ENCODE measurements at places on chromosomes 7 and 10. TPM values are rescaled to one million over a fixed set of nuclear protein-coding genes. Genes with fewer than 3 reads are reported as not detected.
A peak's percentile ranks its signal among the peaks of the same experiment; 100 is the strongest.

GRCh38 chr10:4607681-4608080 lies 218.3 kb upstream of the AKR1E2 start:
- no peak for DNase-seq

- no peak for DNase-seq
Observed at GRCh38 chr7:91228327-91228726, 35.9 kb upstream of the FZD1 start.

- no peak for DNase-seq
Observed at GRCh38 chr7:33356336-33356735, 227.0 kb downstream of the BBS9 start.

DNA sequence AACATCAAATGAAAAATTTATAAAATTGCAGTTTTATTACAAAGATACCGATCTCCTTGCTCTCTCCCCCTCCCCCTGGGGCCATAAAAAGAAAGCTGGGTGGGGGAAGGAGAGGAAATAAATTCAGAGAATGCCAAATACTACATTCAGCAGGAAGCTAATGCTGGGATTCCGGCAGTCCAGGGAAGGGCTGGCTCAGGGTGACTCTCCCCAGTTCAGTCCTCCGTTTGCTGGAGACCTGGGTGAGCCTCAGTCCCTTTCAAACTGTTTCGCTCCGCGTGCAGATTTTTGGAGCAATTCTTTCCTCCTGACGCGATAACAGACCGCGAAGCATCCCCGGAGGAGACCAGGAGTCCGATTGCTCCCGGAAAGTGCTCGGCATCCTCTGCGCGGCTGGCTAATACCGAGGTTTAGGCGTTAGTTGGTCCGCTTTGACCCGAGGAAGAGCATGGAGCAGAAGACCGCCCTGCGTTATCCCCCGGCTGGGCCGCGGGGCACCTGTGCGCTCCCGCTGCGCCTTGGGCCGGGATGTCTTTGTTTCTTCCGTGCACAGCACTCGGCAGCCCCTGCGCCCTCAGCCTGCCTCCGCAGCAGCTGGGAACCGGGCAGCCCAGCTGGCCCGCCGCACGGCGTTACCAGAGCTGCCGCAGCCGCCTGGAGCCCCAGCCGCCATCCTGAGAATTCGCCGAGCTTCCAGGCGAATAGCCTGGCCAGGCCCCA lies 3.9 kb upstream of the HOXA2 start:
- DNase-seq: no peak

GRCh38 chr7:50466815-50467585 lies 16.9 kb upstream of the FIGNL1 start:
- DNase-seq: no peak

GRCh38 chr10:90204956-90205314 lies 503.5 kb downstream of the KIF20B start:
- no peak for DNase-seq

- no peak for DNase-seq
Observed at GRCh38 chr7:135977742-135978066, 545 bp upstream of the MTPN start.

DNA sequence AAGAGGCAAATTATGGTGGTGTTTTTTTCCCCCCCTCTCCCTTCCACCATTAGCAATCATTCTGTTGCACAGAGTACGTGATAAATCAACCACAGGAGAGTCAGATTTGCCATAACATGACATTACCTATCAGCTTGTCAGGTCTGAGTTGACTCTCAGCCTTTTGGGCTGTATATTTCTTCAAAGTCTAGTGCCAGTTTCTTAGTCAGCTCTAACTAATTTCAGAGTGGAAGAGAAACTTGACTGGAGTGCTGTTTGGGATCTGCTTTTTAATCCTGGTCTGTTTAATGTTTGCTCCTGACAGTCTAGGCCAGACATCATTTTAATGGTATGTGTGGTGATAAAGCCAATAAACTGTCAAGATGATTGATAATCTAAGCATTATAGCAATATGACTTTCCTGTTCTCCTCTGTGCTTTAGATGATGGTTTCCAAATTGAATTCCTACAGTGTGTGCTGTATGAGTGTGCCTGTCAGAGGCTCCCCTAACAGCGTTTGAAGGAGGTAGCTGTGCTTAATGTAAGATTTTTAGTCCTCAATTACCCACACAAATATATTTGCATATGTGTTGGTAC lies 76.9 kb downstream of the LRMDA start:
- DNase-seq: no peak

DNA sequence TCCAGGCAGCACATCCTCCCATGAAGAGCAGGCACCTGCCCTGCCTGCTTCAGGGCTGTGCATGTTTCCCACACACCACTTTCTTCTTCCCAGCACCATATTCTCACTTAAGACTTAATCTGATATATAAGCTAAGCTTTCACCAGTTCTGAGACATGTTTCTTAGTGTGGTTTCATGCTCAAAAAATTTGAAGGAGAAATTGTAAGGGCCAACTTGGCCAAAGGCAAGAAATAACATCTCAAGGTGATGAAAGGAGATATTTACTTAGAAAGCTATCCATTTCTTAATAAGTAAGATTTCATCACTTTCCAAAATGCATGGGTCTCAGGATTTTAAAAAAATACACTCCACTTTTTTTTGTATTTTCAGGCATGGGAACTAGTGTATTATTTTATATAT lies 468.1 kb upstream of the AKR1E2 start:
- no peak for DNase-seq

DNA sequence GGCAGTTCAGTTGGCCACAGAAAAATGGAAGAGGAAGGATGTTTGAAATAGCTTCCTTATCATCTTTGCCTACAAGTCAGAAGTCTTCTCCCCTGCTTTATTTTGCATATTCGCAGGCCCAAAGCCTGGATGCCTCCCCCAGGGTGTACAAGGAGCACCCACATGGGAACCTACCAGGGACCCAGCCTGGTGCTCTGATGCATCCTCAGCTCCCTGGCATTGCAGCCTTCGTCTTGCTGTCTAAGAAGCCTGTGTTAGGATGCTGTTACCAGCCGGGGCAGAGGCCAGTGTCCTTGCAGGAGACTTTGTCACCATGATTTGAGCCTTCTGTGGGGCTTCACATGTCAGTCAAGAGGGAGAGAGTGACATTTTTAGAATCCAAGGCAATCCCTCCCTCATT lies 27.0 kb upstream of the GPR26 start:
- no peak for DNase-seq

DNA sequence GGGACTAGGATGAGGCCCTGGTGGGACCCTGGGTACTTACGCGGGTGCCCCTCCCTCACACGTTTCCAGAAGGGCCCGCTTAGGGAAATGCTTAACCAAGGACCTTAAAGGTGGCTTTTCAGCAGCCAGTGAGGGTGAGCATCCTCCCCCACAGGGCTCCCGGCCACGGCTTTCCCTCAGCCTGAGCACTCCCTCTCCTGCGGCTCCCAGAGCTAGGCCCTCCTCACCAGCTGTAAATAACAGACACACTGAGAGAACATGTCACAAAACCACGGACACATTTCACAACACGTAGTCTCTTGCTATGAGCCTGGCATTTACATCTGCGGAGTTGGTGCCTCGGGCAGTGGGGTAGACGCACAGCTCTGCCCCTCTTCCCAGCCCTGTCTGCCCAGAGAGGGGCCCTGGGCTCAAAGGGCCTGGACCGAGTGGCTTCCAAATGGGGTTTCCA lies 25.2 kb downstream of the GRID1 start:
- no peak for DNase-seq

DNA sequence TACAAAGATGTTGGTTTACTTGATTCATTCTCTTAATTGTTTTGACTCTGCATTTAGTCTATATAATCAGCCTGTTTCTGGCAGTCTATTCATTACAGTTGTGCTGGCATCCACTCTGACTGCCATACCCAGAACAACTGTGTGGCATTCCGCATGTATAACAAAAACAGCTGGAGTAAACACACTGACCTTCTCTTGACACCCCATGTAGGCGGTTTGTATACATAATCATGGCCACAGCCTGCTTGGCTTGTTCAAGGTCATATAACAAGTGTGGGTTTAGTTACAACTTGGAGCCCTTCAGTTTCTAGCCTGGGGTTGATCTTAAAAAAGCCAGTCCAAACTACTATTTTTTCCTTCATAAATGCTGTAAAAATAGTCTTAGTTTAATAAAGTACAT lies 70.9 kb downstream of the MBL2 start:
- no peak for DNase-seq

- DNase-seq: no peak
Observed at GRCh38 chr10:63865210-63865609, 344.0 kb downstream of the REEP3 start.

- no peak for DNase-seq
Observed at GRCh38 chr10:121211446-121211845, 360.3 kb downstream of the WDR11 start.

- no peak for DNase-seq
Observed at GRCh38 chr7:155450970-155451801, 6.7 kb upstream of the EN2 start.

GRCh38 chr10:48454302-48455054 lies 148.0 kb downstream of the MAPK8 start:
- DNase-seq: no peak

DNA sequence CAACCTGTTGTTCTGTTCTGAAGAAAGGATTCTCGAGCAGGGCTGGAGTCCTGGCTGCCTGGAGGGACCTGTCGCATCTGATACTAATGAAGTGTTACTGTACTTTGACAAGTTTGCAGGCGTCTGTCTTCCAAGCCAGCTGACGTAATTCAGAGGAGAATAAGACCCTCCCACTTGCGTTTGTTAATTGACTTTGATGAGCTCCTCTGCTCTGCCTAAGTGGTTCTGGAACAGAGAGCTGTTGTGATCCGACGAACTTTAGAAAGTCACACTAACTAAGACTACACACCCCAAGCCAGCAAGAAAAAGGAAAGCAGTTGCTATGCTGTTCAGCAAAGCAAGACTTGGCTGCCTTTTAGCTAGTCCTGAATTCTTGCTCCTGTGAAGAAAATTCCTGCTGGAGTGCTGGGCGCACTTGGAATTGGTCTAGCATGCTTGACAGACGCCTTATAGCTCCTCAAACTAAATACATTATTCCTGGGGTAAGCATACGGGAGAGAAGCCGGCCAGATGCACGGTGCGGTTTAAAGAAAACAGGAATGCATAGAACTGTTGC lies 200.3 kb downstream of the CACNB2 start:
- DNase-seq: no peak

DNA sequence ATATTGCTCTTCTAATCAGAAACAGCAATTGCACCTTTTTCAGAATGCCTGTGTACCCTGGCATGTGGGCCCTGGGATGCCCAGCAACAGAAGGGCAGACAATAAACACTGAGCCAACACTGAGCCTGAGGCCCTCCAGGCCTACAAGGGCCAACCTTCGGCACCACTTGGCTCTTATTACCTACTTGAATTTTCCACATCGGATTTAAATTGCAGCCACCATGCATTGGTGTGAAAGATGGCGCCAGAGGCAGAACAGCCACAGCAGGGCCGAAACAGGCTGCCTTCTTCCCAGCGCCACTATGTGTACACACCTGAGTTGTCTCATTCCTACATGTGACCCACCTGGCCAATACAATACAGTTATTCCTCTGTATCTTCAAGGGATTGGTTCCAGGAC lies 51.4 kb upstream of the EZH2 start:
- DNase-seq: no peak

- DNase-seq: peak; percentile 39
Observed at GRCh38 chr10:7231509-7232414, 179.1 kb downstream of the SFMBT2 start.

DNA sequence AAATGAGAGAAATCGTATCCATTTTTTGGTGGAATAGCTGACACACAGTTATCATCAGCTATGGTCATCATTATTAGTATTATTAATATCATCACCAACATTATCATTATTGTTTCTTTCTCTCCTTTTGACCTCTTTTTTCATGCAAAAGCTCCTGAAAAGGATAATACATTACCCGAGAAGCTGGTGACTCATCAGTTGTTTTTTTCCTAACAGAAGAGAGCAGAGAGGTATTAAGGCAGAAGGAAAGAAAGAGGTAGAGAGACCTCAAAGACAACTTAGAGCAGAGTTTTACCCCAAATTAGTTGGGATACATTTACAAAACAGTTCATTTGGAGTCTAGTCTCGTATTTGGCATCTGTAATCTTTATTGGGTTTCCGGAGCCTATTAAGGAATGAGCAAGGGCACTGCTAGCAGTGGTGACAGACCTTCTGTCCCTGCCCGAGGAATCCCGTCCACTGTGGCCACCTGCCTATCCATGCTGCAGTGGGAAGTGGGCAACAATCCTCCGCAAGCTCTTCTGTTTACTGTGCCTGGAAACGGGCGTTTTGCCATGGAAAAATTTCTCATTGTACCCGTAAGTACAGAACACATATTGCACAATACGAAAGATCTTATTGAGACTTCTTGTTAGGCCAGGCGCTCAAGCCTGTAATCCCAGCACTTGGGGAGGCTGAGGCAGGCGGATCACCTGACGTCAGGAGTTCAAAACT lies 170.0 kb upstream of the MKLN1 start:
- no peak for DNase-seq

GRCh38 chr10:32144817-32145688 lies 88.8 kb upstream of the KIF5B start:
- no peak for DNase-seq

DNA sequence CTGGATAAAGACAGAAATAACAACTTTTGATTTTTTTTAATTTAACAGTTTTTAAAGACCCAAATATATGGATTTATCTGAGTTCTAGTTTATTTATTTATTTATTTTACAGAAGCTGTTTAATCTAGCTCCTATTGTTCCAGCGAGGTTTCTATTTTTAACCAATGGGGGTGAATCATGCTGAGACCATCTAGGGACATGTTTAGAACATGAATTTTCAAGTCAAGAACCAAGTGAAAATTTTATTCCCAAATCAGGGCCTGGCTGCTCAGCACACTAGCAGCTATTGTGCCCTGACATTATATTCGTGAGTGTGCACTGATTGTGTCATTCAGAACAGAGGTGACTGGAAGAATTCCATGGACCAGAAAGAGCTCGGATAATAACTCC lies 24.6 kb upstream of the MPP7 start:
- DNase-seq: no peak

GRCh38 chr10:102109166-102110116 lies 10.7 kb downstream of the LDB1 start:
- DNase-seq: no peak

- no peak for DNase-seq
Observed at GRCh38 chr7:84162584-84162983, 32.0 kb downstream of the SEMA3A start.

- no peak for DNase-seq
Observed at GRCh38 chr7:32539919-32540531, 44.7 kb downstream of the AVL9 start.

- DNase-seq: no peak
Observed at GRCh38 chr10:117631276-117632145, 89.0 kb downstream of the EMX2 start.

- no peak for DNase-seq
Observed at GRCh38 chr10:43822631-43823580, 174.2 kb upstream of the ZNF32 start.

- no peak for DNase-seq
Observed at GRCh38 chr10:5611899-5612680, 54.3 kb downstream of the ASB13 start.

- DNase-seq: no peak
Observed at GRCh38 chr7:112422842-112423496, 27.3 kb upstream of the IFRD1 start.

GRCh38 chr7:87317691-87318245 lies 27.7 kb upstream of the CROT start:
- no peak for DNase-seq

The CPN1 gene
- polyA plus RNA-seq: 3.0 TPM

The CLCN1 gene
- 0.11 TPM for polyA plus RNA-seq

The MUC12 gene
- not detected for polyA plus RNA-seq

The PPIF gene
- 27.4 TPM for polyA plus RNA-seq

The LBX1 gene
- not detected for polyA plus RNA-seq

The CDK1 gene
- 69.7 TPM for polyA plus RNA-seq

The CREB5 gene
- 9.1 TPM for polyA plus RNA-seq

The PAX2 gene
- polyA plus RNA-seq: 237 TPM

All from left renal pelvis (tissue), 4 donors.